RWPE2 (cell line): ENCODE measurements at places on chromosomes 13 and 19.

DNA sequence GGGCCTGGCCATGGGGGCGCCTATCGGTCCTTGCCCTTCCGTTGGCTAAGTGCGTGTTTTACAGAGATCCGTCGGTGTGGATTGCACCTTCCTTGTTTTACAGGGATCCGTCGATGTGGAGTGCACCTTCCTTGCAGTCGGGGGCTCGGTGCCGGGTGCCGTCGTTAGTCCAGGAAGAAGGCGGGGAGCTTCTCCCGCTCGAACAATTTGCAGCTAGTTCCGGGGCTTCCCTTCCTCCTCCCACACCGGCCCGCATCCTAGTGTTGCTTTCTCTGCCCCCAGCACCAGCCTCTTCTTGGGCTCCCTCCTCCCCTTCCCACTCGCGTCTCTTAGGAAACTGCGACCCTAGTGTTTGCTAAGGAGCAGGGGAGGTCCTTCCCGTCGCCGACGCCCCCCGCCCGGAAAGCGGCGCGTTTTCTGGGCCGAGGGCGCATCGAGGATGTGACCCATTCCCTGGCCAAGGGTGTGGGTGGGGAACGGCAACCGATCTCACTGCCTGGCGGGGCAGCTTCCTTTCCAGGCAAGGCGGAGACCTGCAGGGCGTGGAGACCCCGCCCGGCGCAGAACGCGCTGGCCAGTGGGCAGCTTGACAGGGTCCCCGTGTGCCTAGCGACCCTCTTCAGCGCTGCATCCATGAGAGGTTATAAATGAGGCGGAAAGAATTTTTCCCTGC is 75.7 kb upstream of the ZNF91 start:
- H3K4me1 ChIP-seq: no peaks in the 10 kb centered on the region
- H3K27ac ChIP-seq: no peak overlapping the region
- no peak for DNase-seq
- H3K27me3 ChIP-seq: peaks cover 22% of the 10 kb centered on the region
- peak overlapping the region; percentile 15 for H3K4me3 ChIP-seq
- H3K36me3 ChIP-seq: no peaks in the 10 kb centered on the region

GRCh38 chr19:7839476-7839875 is 9.5 kb downstream of the EVI5L start:
- no peak for DNase-seq
- no peak overlapping the region for H3K27ac ChIP-seq
- H3K36me3 ChIP-seq: no peaks in the 10 kb centered on the region

DNA sequence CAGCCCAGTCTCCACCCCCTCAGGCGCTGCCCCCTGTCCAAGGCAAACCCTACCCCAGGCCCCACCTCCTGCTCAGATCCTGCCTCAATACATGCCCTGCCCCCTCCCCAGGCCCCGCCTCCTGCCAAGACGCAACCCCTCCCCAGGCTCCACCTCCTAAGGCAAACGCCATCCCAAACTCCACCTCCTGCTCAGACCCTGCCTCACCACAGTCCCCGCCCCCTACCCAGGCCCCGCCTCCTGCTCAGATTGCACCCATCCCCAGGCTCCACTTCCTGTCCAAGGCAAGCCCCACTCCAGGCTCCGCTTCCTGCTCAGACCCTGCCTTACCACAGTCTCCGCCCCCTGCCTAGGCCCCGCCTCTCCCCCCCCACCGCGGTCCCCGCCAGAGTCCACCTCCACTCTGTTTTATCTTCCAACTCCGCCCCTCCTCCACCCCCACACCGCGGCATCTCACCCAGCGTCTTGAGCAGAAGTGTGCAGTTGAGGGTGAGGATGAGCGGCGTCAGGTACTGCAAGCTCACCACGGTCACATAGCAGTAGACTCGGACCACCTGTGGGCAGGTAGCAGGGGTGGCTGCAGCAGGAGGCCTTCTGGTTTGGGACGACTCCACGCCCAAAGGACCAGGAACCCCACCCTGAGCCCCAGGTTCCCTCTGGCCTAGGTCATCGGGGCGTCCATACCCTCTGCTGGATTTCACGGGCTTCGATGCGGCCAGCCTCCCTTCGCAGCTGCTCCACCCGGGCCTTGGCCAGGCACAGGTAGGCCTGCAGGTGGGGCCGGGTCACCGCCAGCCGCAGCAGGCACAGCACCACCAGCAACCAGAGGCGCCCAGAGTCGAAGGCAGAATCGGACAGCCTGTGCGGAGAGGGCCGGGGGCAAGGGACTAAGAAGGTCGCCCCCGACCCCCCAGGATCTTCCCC is 17.7 kb downstream of the TMEM161A start:
- H3K27ac ChIP-seq: no peak overlapping the region
- H3K4me3 ChIP-seq: no peak overlapping the region
- H3K36me3 ChIP-seq: peaks cover 27% of the 10 kb centered on the region

DNA sequence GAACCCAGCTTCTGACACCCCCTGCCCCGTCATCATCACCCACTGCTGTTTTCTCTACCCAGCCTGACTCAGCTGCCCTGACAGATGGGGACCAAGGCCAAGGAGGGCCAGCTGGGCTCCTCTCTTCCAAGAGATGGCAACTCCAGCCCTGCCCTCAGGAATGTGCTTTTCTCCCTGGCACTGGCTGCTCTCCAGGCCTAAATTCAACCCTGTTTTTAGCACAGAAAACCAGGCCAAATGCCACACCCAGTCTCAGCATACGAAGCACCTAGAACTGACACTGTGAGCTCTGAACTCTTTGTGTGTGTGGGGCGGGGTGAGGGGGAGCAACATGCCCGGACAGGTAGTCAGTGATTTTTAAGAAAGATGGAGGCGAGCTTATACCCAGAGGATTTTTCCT is 23.4 kb upstream of the IGFL1 start:
- no peak overlapping the region for H3K4me3 ChIP-seq
- no peaks in the 10 kb centered on the region for H3K27me3 ChIP-seq
- DNase-seq: peak; percentile 93
- peaks cover 55% of the 10 kb centered on the region for H3K4me1 ChIP-seq

GRCh38 chr13:101423872-101424271 is 7.6 kb upstream of the NALCN start:
- H3K4me3 ChIP-seq: no peak overlapping the region
- H3K36me3 ChIP-seq: no peaks in the 10 kb centered on the region
- H3K27ac ChIP-seq: no peak overlapping the region
- DNase-seq: no peak

- H3K36me3 ChIP-seq: no peaks in the 10 kb centered on the region
- no peaks in the 10 kb centered on the region for H3K4me1 ChIP-seq
- no peak for DNase-seq
- no peak overlapping the region for H3K27ac ChIP-seq
- H3K27me3 ChIP-seq: no peaks in the 10 kb centered on the region
Measured at GRCh38 chr19:51742789-51743188, 8.9 kb downstream of the FPR1 start.

DNA sequence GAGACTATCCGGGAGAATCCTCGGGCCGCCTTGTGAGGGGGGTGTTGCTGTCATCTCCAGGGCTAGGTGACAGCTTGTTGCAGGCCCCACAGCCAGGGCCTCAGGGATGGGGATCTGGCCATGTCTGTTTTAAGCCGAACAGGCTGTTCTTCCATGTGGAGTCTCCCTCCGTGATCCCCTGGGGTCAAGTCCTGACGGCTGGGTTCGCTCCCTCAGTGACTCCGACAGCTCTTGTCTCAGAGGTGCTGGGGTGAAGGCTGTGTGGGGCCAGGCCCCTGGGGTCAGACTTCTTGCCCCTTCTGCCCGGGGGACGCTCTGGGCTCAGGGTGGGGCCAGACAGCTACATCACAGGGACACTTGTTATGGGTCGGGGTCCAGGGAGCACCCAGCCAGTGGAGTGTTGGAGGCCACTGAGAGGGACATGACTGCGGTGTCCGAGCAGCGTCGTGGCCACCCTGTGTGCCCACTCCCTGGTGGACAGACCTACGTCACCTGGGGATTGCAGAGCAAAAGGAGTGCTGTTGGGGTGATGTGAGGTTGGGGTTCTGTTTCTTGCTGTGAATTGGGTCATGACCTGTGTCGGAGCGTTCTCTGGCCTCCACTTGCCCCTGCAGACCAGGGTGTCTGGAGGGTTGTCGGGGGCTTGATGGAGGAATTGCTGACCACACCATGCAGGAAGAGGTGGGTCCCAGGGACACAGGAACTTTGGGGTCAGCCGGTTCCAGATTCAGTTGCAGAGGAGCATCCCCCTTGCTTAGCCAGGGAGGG is 21.5 kb downstream of the EPN1 start:
- no peak for DNase-seq
- H3K4me1 ChIP-seq: no peaks in the 10 kb centered on the region
- peaks cover 16% of the 10 kb centered on the region for H3K36me3 ChIP-seq
- H3K4me3 ChIP-seq: no peak overlapping the region
- no peaks in the 10 kb centered on the region for H3K27me3 ChIP-seq
- H3K27ac ChIP-seq: no peak overlapping the region

GRCh38 chr13:69720278-69720983 is 387.2 kb upstream of the ATXN8OS start:
- no peaks in the 10 kb centered on the region for H3K36me3 ChIP-seq
- H3K27me3 ChIP-seq: no peaks in the 10 kb centered on the region
- H3K4me3 ChIP-seq: no peak overlapping the region
- no peak for DNase-seq

GRCh38 chr13:25447396-25447795 is 75.6 kb downstream of the ATP8A2 start:
- no peak overlapping the region for H3K27ac ChIP-seq
- H3K4me3 ChIP-seq: no peak overlapping the region
- H3K27me3 ChIP-seq: no peaks in the 10 kb centered on the region
- DNase-seq: no peak
- no peaks in the 10 kb centered on the region for H3K36me3 ChIP-seq

DNA sequence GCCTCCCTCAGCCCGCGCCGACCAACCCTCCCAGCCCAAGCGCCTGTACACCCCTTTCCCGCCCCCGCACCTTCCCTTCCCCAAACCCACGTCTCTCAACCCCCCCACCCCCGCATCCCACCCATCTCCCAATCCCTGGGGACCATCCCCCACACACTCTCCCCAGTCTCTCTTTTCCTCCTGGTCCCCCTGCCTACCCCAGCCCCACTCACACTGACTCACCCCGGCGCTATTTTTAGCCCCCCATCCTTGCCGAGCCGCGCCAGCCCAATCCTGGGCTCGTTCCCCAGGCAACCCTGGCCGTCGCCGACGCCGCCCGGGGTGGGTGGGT is 11.7 kb downstream of the CIC start:
- H3K4me3 ChIP-seq: peak overlapping the region; percentile 68
- peaks cover 16% of the 10 kb centered on the region for H3K36me3 ChIP-seq
- peaks cover 43% of the 10 kb centered on the region for H3K4me1 ChIP-seq
- no peaks in the 10 kb centered on the region for H3K27me3 ChIP-seq

- H3K36me3 ChIP-seq: no peaks in the 10 kb centered on the region
- peaks cover 9% of the 10 kb centered on the region for H3K27me3 ChIP-seq
- no peak for DNase-seq
- H3K4me1 ChIP-seq: no peaks in the 10 kb centered on the region
- no peak overlapping the region for H3K27ac ChIP-seq
Measured at GRCh38 chr13:59280297-59280696, 883.4 kb downstream of the DIAPH3 start.

- H3K27me3 ChIP-seq: no peaks in the 10 kb centered on the region
- H3K4me1 ChIP-seq: no peaks in the 10 kb centered on the region
- H3K4me3 ChIP-seq: no peak overlapping the region
- DNase-seq: no peak
Measured at GRCh38 chr13:110483386-110483968, 78.0 kb downstream of the RAB20 start.

- H3K4me3 ChIP-seq: no peak overlapping the region
- H3K4me1 ChIP-seq: no peaks in the 10 kb centered on the region
- DNase-seq: no peak
- H3K36me3 ChIP-seq: no peaks in the 10 kb centered on the region
- H3K27ac ChIP-seq: no peak overlapping the region
Measured at GRCh38 chr13:70380809-70381208, 272.6 kb upstream of the KLHL1 start.

DNA sequence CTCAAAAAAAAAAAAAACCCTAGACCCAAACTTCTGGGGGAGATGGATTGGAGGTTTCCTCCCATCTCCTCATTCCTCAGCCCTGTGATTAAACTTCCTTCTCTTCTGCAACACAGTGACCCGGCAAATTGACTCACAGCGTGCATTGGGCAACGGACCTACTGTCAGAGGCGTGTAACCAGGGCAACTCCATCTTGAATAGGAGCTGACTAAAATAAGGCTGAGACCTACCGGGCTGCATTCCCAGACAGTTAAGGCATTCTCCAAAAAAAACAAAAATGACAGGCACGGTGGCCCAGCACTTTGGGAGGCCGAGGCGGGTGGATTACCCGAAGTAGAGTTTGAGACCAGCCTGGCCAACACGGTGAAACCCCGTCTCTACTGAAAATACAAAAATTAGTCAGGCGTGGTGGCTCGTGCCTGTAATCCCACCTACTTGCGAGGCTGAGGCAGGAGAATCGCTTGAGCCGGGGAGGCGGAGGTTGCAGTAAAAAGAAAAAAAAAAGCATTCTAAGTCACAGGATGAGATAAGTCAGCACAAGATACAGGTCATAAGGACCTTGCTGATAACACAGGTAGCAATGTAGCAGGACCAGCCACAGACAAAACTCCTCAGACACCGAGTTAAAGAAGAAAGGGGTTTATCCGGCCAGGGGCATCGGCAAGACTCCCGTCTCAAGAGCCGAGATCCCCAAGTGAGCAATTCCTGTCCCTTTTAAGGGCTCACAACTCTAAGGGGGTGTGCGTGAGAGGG is 5.4 kb upstream of the NLRP7 start:
- no peak overlapping the region for H3K4me3 ChIP-seq
- no peak overlapping the region for H3K27ac ChIP-seq
- H3K36me3 ChIP-seq: no peaks in the 10 kb centered on the region
- no peaks in the 10 kb centered on the region for H3K27me3 ChIP-seq
- no peaks in the 10 kb centered on the region for H3K4me1 ChIP-seq
- no peak for DNase-seq

DNA sequence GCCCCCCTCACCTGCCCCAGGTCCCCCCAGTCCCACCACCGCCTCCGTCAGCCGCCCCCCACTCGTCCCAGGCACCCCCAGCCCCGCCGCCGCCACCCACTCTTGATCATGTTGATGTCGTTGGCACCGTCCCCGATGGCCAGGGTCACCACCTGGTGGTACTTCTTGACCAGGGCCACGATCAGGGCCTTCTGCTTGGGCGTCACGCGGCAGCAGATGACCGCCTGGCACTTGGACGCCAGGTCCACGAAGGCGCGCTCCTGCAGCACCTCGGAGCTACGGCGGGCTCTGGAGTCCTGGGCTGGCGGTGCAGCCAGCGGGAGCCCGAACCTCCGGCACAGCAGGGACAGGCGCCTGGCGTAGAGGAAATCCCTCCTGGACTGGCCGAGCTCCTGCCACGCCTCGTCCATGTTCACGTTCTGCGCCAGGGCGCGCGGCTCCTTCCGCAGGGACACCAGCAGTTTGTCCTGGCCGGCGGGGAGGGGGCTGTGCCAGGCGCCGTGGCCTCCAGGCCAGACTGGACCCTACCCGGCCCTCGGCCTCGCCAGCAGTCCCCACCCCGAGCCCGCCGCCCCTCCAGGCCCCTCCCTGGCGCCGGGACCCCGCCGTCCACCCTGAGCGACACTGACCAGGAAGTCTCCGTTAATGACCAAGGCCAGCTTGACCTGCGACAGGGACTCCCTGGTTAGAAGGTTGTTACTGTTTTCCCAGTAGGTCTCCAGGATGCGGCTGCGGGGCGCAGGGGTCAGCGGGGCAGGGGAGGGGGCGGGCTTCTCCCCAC is 22.6 kb downstream of the ATP8B3 start:
- H3K36me3 ChIP-seq: no peaks in the 10 kb centered on the region
- peaks cover 4% of the 10 kb centered on the region for H3K27me3 ChIP-seq
- no peak overlapping the region for H3K27ac ChIP-seq
- no peaks in the 10 kb centered on the region for H3K4me1 ChIP-seq
- H3K4me3 ChIP-seq: no peak overlapping the region
- DNase-seq: peak; percentile 52
